ENCODE measurements at places on chromosomes 12 and 14.

DNA sequence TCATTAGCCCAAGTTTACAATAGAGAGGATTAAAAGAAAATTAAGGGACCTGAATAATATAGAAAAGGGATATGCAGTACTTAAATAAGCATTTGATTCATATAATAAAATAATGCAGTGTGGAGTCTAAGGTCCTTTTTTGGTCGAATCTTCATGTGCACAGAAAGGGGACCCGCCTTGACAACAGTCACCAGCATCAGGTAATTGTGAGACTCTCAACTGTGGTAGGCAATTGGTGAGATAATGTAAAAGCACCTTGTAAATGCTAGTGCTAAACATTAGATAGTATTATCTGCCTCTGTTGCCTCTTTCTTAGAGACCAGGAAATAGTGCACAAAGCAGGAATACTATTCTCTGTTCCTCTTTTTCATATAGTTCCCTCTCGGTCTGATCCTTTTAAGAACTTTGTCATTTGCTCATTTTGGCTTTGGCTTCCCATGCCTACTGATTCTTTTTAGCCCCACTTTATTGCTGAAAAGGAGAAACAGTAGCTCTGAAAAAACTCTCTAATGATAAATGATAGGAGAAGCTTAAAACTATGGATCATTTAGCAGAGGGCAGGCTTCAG, 17.5 kb downstream of the CHPT1 start:
- DNase-seq, result no peak

DNA sequence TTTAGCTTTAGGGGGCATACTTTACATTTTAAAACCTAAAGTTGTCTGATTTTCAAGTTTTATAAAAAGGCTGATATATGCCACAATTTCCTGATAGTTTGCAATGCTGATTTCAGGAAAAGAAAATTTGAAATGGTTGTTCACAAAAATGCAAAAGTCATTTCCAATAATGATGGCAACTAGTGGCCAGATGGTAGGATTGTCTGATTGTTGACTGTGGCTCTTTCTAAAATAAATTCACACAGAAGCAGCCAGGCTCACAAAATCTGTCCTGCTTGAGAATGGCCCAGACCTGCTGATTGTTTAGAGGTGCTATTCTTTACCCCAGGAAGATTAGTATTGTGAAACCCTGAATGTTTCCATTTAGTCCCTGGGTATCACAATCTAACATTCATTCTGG, 220.3 kb downstream of the NELL2 start:
- DNase-seq, result no peak

DNA sequence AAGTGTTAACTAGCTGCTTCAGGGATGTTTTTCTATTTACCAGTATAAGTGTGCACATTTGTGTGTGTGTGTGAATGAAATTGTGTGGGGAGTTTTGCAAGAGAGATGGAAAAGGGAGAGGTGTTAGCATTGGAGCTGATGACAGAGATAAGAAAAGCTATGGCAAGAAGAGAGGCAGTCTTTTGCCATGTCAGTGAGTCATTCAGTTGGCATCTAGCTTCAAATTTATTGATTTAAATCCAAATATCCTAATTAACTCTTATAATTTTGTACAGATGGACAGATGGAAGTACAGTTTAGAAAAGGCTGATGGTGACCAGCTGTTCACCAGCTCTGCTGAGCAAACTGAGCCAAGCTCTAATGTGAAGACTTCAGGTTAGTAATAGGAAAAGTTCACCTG, 3.3 kb upstream of the BHLHE41 start:
- no peak for DNase-seq

DNA sequence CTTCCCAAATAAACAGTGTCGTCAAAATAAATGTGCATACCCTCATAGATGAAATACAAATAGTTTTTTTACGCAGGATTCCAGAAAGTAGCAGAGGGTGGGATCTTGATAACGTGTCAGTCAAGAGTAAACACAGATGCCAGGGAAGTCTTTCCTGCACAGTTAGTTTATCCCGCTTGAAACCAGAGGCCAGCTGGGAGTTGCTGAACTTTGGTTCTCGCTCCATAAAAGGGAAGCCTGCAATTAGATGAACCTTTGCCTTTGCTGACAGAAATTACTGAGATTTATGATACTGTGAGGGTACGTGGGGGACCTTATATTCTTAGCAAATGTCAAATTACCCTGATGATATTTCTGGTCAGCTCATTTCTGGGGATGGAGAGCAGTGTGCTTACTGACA, 18.9 kb downstream of the FAR2 start:
- DNase-seq, result no peak

DNA sequence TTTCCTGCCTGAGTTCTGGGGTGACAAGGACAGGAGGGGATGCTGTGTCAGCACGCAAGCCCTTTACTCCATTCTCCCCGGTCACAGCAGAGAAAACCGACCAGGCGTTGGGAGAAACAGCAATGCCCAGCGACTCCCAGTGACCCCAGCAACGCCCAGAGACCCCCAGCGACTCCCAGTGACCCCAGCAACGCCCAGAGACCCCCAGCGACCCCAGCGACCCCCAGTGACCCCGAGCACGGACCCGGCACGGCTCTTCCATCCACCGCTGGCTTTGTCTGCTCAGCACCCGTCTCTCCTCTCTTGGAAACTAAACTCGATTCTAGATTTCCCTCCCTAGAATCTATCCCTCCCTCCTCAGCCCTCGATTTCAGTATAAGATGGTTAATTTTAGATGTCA, 38.5 kb upstream of the GALNT9 start:
- no peak for DNase-seq

GRCh38 chr12:28527631-28528249, 337.5 kb downstream of the CCDC91 start:
- no peak for DNase-seq
